IMR-90 (cell line): ENCODE measurements at places on chromosomes 5 and 9. TPM values are rescaled to one million over a fixed set of nuclear protein-coding genes. Genes with fewer than 3 reads are reported as not detected.
A peak's percentile ranks its signal among the peaks of the same experiment; 100 is the strongest.

DNA sequence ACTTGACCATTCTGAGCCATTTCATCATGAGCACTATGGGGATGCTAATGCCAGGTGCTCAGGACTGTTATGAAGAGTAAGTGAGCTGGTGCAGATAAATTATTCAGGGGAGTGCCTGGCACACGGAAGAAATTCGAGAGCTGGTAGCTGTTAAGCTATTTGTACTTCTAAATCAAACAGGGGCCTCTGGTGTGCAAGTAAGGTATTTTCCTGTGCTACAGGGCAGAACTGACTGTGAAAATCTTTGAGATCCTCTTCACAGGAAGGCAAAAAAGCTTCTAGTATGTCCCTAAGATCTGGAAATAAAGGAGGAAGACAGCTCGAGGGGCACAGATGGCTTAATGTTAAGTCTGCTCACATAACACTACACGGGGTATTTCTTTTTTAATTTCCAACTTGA is 106.3 kb upstream of the SPOCK1 start:
- no peak for DNase-seq
- no peak overlapping the region for H3K4me3 ChIP-seq
- no peaks in the 10 kb centered on the region for H3K4me1 ChIP-seq

HTR4 gene
- not detected in 2 replicates for total RNA-seq

- DNase-seq, result no peak
- no peaks in the 10 kb centered on the region for H3K4me1 ChIP-seq
- H3K36me3 ChIP-seq, result no peaks in the 10 kb centered on the region
- H3K27me3 ChIP-seq, result peaks cover 3% of the 10 kb centered on the region; the same call in 1 of the 2 replicates
Measured at GRCh38 chr9:35426627-35427026, 63.3 kb upstream of the RUSC2 start.

FKTN gene
- total RNA-seq, result 20.3 and 23.9 TPM in 2 replicates

GRCh38 chr9:122382901-122383850 is 12.4 kb downstream of the PTGS1 start:
- H3K27ac ChIP-seq, result peak overlapping the region; percentile 70
- H3K4me1 ChIP-seq, result peaks cover 18% of the 10 kb centered on the region
- H3K27me3 ChIP-seq, result no peaks in the 10 kb centered on the region
- no peak overlapping the region for H3K4me3 ChIP-seq

- DNase-seq, result peak; percentile 89
- no peak overlapping the region for H3K27ac ChIP-seq
Measured at GRCh38 chr5:81755320-81755719, 4.4 kb upstream of the SSBP2 start.

DNA sequence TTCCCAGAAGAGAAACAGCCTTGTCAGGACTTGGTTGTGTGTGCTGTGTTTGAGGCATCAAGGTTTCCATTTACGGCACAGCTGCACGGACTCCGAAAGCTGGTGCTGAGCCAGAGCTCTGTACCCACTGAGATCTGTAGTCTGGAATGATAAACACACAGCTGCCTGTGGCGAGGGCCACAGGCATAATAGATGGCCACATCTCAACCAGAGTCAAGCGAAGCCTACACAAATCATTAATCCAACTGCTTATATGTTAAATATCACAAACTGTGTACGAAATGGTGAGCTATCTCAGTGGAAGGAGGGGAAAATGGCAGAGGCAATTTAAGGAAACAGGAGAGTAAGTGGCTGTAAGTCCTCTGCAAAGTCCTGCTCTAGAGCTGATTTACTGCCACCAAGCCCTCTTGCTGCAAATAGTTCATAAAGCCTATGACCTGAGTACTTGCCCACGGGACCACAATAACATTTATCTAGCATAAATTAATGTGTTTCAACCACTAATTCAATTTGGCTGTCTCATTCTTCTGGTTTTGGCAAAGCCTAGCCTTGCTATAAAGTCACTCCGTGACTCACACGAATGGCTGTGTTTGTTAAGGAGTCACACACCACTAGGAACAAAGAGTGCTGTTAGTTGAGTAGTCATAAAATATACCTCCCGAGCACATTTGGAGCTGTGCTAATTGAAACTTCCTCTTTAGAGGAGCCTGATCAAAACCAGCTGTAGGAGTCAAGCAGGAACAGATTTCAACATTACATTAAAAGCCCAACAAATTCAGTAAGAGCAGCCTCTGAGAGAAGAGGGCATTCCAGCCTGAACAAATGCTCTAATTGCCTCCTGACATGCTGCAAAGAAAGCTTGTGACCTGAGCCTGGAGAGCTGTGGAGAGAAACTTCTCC is 738.6 kb upstream of the ZNF608 start:
- H3K27ac ChIP-seq, result peak overlapping the region; percentile 87
- H3K36me3 ChIP-seq, result no peaks in the 10 kb centered on the region
- H3K27me3 ChIP-seq, result no peaks in the 10 kb centered on the region; the same call in 1 of the 2 replicates
- peaks cover 9% of the 10 kb centered on the region for H3K4me1 ChIP-seq
